Left renal cortex interstitium (tissue), 4 donors: ENCODE measurements at places on chromosomes 16 and 17. TPM values are rescaled to one million over a fixed set of nuclear protein-coding genes. Genes with fewer than 3 reads are reported as not detected.

- no peak for DNase-seq
These were observed 2.5 kb upstream of the ARHGAP23 start for GRCh38 chr17:38425744-38426143.

KRT24 gene
- polyA plus RNA-seq = not detected

GRCh38 chr16:12625068-12625467 lies 178.6 kb downstream of the CPPED1 start:
- DNase-seq = no peak

SMIM36 gene
- not detected for polyA plus RNA-seq

GRCh38 chr17:36901506-36901905 lies 35.8 kb upstream of the LHX1 start:
- no peak for DNase-seq
